ENCODE measurements at places on chromosomes 5 and 9. TPM values are rescaled to one million over a fixed set of nuclear protein-coding genes. Genes with fewer than 3 reads are reported as not detected.

- no peak for DNase-seq
Observed at GRCh38 chr5:115418788-115419187, 122.3 kb upstream of the CCDC112 start.

- DNase-seq = no peak
Observed at GRCh38 chr9:123109540-123110279, 76.2 kb downstream of the GPR21 start.

- DNase-seq = no peak
Observed at GRCh38 chr9:34869390-34869789, 88.7 kb upstream of the PHF24 start.

DNA sequence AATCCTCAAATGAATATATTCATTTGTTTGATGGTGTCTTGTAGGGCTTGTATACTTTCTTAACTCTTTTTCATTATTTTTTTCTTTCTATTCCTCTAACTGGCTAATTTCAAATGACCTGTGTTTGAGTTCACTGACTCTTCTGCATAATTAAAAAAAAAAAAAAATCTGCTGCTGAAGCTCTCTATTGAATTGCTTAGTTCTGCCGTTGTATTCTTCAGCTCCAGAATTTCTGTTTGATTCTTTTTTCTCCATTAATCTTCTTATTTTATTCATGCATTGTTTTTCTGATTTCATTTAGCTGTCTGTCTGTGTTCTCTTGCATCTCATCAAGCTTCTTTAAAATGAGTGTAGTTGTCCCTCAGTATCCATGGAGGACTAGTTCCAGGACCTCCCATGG is 244.6 kb downstream of the ROR2 start:
- no peak for DNase-seq

- DNase-seq = peak; percentile 25
Observed at GRCh38 chr9:105168870-105169319, 75.6 kb upstream of the SLC44A1 start.

DNA sequence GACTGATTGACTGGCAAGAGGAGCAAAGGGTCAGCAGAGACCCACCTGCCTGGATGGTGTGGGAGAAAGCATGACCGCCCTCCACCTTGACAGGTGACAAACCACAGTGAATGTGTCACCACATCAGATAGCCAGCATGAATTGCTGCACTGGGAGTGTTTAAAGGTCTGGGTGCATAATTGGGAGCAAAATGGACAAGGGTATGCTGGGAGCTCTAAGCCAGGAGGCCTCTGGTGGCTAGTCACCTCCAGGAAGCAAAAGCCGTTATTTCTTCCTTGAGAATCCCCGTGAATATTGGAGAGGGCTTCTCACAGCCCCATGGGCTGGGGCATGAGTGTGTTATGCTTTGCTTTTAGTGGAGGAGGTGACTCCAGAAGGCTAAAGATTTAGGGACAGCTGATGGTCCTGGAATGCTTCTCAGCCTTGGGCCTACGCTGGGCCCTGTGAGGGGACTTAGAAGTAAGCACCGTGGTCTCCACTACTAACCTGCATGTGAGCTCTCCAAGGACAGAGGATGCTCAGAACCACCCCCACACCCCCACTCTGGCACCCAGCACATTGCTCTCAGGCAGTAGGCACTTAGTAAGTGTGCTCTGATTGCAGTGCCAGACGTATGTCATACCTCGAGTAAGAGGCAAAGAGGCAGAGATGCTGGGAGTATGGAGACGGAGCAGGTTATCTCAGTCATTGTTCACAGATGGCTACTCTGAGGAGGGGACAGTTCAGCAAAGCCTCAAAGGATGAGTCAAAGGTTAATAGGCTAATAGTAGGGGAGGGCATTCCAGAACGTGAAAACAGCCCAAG is 9.1 kb upstream of the IRF1 start:
- no peak for DNase-seq

DNA sequence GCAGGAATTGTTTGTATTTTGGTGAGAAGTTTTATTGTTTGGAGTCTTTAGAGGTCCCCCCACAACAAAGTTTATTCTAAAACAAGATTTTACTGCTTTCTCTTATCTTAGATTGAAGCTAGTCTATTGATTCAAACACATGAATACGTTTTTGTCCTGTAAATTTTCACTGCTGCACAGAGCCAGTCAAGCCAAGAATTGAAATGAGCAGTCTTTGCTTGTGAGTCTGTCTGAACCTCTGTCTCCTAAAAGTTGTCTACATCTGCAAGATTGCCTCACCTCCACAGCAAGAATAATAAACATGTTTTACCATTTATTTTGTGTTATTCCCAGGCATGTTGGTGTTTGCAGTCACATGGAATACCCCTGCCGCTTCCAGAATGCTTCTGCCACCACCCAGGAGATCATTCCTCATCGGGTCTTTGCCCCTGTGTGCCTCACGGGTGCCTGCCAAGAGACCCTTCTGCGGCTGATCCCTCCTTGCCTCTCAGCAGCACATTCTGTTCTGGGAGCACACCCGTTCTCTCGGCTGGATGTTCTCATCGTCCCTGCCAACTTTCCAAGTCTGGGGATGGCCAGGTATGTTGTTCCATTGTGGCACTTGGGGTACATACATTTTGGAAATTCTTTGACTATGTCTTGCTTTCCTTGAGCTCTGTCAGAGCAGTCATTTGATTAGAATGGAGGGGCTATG is 74.1 kb downstream of the AOPEP start:
- DNase-seq = no peak

DNA sequence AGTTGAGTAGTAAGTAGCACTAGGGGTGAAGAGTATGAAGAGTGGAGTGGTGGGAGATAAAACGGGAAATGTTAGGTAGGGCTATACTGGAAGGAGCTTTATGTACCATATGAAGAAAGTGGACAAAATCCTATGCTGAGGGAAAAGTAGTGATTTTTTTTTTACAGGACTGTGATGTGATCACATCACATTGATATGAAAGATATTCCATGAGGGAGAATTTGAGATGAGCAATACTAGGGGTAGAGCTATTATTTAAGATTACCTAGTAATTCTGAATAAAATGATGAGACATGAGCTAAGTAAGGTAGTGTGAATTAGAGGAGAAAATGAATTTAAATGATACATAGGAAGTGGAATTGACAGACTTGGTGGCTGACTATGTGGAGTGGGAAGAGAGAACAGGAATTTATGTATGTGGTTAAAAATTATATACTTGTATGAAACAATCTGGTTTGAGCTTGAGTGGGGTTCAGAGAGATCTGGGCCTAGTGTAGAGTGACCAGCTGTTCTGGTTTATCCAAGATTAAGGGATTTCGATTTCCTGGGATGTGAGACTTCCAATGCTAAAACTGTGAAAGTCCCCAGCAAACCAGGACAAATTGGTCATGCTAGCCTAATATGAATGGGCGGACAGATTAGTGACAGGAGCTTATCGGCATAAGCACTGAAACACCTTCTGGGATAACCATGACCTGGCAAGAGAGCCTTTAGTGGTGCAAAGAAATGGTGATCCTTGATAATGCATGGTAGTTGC is 29.3 kb upstream of the STOM start:
- no peak for DNase-seq

- DNase-seq = no peak
Observed at GRCh38 chr5:26660116-26660515, 378.3 kb downstream of the CDH9 start.

DNA sequence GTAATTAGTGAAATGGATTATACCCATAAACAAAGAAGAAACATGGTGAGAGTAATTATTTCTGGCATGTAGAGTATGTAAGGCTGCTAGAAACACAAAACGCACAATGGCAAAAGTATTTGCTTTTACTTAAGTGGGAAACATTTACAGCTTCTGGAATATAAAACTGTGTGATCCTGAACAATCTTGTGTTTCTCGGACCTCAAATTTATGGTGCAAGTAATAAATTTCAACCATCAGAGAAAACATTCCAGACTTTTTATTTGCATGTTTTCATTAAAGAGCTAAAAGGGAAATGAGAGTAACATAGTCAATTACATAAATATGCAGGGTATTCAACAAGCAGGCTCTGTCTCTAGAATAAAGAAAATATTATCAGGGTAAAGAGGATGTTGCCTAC is 17.2 kb upstream of the PRR16 start:
- DNase-seq = no peak

CTXN3 gene
- total RNA-seq = not detected

ORM2 gene
- 0.79 TPM for total RNA-seq

ENTREP1 gene
- 6.7 TPM for total RNA-seq

SH2D3C gene
- 5.7 TPM for total RNA-seq

MYMK gene
- 0.89 TPM for total RNA-seq
